Mammary microvascular endothelial cell (primary cell): ENCODE measurements at places on chromosomes 7 and 10. TPM values are rescaled to one million over a fixed set of nuclear protein-coding genes. Genes with fewer than 3 reads are reported as not detected.

ETV1 gene
- 6.5 and 8.2 TPM in 2 replicates for total RNA-seq

CALHM3 gene
- total RNA-seq = not detected in 2 replicates

FRMD4A gene
- 66.2 and 75.3 TPM in 2 replicates for total RNA-seq

ADAM12 gene
- total RNA-seq = 0.07 and 0.20 TPM in 2 replicates

WEE2 gene
- not detected in 2 replicates for total RNA-seq

ASL gene
- 74.7 and 87.2 TPM in 2 replicates for total RNA-seq

VWDE gene
- total RNA-seq = not detected in 2 replicates

CC2D2B gene
- not detected in 2 replicates for total RNA-seq

HOXA2 gene
- total RNA-seq = 1.1 and 1.7 TPM in 2 replicates

NPSR1 gene
- not detected in 2 replicates for total RNA-seq

ECD gene
- 30.6 and 36.9 TPM in 2 replicates for total RNA-seq

OGDHL gene
- not detected in 2 replicates for total RNA-seq

ERVW-1 gene
- total RNA-seq = not detected in 2 replicates

TAF6 gene
- total RNA-seq = 56.0 and 63.9 TPM in 2 replicates

NPFFR1 gene
- total RNA-seq = not detected in 2 replicates

PIK3AP1 gene
- not detected in 2 replicates for total RNA-seq
